ENCODE measurements at places on chromosomes 13 and 19.

GRCh38 chr13:79621902-79622301, 140.9 kb downstream of the NDFIP2 start:
- no peak for DNase-seq

DNA sequence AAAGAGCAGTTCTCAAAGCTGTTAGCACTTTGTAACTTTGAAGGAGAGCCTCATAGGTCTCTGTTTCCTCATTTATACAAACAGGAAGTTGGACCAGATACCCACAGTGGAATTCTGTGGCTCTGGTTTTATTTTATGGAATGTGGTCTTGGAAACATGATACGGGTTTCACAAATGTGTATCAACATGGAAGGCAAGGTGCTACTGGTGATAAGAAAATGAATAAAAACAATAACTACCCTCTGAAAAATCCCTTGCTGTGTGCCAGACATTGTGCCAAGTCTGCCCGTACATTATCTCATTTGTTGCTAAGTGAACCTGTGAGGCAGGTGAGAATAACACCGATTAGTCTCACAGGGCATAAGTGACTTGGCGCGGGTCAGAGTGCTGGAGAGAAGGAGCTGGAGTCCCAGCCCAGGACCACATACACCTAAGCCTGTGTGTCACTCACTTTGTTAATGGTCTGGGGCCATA, 45.0 kb upstream of the RNF113B start:
- DNase-seq: no peak

- no peak for DNase-seq
Measured at GRCh38 chr13:109792416-109793059, 6.2 kb upstream of the IRS2 start.

GRCh38 chr19:17866964-17867486, 4.7 kb upstream of the SLC5A5 start:
- DNase-seq: no peak

GRCh38 chr13:20230913-20231838, 943 bp downstream of the GJB6 start:
- DNase-seq: no peak

DNA sequence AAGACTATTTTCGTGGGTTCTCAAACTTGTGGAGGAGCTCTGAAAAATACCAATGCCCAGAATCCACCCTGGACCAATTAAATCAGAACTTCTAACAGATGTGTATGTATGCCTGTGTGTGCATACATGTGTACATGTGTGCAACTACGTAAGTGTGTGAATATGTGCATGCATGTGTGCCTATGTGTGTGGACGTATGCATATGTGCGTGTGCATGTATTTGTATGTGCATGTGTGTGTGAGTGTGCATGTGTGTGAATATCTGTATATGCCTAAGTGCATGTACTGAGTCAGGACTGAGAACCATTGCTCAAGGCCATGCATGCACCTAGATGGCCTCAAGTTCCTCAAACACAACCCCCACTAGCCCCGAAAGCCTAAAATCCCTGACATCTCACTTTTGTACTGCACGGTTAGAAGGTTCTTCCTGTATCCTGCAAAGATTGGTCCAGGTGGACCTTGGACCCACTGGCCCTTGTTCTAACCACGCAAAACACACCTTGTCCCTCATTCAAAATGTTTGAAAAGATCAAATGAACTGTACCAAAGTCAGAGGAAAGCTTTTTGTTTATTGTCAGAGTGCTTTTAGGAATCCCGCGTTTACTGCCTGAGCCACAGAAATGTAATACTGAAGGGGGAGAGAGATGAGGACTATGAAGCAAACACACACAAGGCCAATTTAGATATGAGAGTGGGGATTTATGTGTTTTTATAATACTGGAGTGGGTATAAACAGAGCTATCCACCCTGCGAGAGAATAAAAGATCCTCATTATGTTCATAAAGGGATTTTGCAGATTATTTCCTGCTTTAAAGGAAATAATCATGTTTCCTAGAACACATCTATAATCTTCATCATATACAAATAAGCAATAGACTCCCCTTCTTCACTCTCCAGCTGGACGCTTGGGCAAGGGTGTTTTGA, 39.1 kb downstream of the LATS2 start:
- no peak for DNase-seq

DNA sequence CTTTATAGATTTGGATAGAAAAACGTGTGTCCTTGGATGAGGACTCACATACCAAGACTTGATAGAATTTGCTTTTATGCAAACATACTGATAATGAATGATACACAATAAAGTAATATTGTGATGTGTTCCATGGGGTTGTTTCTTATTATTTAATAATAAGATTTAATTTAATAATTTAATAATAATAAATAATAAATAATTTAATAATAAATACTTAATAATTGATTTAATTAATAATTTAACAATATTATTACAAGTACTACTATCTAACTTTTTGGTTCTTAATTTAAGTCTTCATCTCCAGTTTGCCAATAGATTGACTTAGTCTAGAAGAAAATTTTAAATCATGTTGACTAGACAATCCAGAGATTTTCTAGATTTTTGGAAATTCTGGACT, 909.2 kb upstream of the PCDH20 start:
- no peak for DNase-seq

DNA sequence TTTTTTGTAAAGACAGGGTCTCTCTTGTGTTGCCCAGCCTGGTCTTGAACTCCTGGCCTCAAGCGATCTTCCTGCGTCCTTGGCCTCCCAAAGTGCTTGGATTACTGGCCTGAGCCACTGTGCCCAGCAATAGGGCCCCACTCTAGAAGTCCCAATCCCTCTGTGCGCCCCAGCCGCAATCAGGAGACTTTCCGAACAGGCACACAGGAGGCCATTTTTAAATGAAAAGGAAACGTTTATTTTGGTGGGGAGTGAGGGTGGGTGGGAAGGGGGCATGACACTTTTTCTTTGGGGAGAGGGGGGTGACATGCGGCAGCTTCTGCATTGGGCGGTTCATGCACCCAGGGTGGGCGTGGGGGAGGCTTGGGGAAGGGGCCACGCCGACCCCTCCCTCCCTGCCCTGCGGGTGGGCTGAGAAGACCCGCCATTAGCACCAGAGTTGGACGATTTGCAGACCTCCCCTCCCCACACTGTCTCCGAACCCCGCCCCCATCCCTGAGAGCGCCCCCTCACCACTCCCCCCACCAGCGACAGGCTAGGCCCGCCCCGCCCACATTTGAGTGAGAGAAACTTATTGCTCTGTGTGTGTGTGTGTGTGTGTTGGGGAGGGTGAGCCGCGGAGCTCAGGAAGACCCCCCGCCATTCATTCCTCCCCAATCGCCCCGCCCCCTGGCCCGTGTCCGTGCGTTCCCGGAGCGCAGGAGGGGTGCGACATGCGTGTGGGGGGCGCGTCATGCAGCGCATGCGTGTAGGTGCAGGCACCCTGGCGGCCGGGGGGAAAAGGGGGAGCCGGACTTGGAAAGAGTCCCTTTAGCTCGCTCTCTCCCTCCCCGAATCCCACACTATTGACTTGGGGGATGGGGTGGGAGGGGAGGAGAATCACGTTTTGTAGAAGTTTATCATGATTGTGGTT, 17.2 kb downstream of the KCNC3 start:
- no peak for DNase-seq

DNA sequence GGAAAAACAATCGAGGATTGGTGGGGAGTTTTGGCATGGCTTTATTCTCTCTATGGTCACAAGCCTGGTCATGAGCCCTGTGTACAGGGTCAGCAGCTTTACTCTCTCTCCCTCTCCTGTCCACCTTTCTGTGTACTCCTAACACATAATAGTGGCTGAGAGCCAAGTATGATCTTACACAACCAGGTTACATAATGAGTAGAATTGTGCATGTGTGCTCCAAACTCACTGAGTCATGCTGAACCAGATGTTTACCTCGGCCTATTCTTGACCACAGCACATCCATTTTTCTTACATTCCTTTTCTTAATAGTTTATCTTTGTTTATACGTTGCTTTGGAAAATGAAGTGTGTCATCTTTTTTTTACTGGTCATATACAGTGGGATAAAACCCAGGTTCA, 53.1 kb downstream of the ZNF254 start:
- DNase-seq: no peak

- DNase-seq: no peak
Measured at GRCh38 chr19:7000816-7001215, 20.4 kb downstream of the MBD3L2B start.

DNA sequence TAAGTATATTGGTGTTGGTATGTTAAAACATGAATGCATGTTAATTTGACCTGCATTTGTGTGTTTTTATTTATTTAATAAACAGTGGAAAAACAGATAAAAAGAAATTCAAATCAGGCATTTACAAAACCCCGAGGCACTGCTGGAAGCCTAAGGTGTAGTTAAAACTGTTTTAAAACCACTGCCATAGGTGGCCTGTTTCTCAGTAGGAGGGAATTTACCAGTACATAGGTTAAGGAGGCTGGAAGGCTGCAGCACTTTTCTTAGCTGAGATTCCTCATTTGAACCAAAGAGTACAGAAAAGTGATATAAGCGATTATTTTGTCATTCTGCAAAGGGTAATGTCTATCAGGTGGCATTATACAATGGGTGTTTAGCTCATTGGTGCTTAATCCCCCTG, 99.6 kb downstream of the PAN3 start:
- DNase-seq: no peak

- no peak for DNase-seq
Measured at GRCh38 chr19:49887665-49888509, 8.8 kb downstream of the IL4I1 start.

GRCh38 chr19:9645472-9645871, 24.4 kb upstream of the ZNF561 start:
- DNase-seq: no peak

DNA sequence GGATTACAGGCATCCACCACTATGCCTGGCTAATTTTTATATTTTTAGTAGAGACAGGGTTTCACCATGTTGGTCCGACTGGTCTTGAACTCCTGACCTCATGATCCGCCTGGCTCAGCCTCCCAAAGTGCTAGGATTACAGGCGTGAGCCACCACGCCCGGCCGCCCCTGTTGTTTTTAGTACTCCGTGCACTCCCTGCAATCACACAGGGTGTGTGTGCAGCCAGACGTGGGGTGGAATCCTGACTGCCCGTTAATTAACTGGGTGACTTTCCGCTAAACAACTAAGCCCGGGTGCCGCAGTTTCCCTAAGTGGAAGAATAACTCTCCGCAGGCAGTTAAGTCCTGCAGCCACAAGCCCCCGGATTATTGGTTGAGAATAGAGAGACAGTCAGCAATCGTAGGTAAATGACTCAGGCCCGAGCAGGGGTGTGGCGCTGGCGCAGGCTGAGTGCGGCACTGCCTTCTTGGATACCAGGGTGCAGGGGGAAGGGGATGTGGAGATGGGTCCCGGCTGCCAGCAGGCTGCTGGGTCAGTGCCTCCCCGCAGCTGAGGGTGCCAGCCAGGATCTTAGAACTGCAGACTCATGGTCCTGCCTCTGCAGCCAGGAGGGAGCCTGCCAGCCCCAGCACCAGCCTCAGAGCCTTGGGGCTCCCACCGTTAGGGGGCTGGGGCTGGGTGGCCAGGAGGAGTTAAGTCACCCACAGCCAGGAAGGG, 6.1 kb upstream of the FXYD3 start:
- DNase-seq: no peak

DNA sequence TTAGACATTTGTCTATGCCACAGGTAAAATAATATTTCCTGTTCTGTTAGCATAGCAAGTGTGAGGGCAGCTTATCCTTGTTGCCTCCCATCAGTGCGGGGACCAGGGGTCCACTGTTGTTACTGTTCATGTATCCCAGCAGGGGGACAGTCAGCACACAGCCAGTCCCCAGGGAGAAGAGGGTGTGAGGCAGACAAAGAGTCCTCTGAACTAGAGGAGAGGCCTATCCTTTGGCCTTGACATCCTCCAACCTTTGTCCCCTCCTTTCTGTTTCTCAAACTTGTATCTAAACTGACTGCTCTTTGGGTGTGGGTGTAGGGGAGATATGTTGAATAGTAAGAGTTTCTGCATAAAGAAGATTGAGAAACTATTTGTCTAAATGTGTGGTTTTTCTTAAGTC, 2.9 kb upstream of the GPR18 start:
- DNase-seq: no peak

DNA sequence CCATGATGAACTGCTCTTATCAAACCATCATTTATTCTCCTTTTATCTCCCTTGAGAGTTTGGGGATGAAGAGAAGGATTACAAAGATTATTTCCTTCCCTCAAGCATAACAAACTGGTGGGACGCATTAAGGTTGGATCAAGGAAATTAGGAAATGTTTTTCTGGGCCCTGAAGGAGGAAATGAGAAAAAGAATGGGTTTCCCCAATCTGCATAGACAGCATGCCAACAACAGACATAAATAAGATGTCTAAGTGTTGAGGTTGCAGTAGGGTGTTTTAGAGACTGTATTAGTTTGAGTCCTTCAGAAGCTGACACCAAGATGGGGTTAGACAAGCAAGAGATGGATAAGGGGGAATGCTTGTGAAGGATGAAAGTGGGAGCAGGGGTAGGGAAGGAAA, 7.3 kb downstream of the EPSTI1 start:
- DNase-seq: no peak

DNA sequence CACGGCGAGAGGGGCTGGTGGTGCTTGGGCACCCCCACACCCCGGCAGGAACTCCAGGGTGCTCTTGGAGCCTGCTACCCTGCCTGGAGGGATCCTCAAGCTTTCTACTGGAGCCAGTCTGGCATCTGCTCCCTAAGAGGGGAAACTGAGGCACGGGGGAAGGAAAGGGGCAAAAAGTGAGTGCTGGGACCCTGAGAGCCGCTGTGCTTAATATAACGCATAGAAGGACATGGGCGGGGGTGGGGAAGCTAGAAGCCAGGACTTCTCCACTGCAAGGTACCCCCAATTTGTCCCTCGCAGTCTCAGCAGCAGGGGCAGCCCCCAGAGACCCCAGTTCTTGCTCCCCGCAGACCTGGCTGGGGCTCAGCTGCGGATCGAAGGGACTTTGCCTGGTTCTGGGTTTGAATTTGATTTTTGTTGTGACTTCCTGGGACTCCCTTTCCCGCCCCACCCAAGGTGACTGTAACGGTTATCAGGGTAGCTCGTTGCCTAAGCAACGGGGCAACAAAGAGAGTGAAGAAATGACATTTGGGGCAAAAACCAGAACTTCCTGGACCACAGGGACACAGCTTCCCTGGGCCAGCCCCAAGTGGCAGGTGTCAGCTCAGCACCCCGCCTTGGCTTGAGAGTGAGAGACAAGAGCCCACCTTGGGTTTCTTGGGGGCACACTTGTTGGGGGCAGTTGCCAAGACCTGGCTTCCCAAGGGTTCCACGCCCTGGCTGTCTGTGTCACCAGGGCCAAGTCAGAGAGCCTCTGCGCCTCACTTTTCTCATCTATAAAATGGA, 638 bp downstream of the ADGRE5 start:
- DNase-seq: peak; percentile 49

- DNase-seq: no peak
Measured at GRCh38 chr13:110200276-110200870, 106.6 kb downstream of the COL4A1 start.

DNA sequence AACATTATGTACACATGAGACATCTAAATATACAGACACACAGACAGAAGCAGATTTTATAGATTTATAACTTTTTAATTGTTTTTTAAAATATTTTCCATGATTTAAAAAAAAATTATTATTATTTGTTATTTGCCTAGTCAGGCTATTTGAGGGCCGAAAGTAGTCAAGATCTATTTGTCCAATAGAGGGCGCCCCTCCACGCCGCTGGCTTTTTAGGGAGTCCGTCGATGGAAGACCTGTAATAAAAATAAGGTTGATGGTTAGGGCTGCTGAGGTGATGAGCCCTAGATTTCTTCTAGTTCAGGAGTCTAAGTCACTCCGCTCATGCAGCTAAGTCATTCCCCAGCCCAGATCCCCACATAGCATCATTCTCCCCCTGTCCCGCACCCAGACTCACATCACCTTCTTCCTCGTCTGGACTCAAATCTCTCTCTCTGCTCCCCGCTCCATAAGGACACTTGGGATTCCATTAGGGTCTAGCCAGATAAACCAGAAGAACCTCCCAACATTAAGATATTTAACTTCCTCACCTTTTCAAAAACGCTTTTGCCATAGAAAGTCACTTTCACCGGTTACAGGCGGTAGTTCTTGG, 33.9 kb upstream of the CEACAM21 start:
- peak; percentile 67 for DNase-seq

Measured in activated T-helper 1 cell treated with Interleukin-2 at 50 U/mL for 16 hours (primary cell).